ENCODE measurements at places on chromosomes 13 and 19. TPM values are rescaled to one million over a fixed set of nuclear protein-coding genes. Genes with fewer than 3 reads are reported as not detected.
A peak's percentile ranks its signal among the peaks of the same experiment; 100 is the strongest.

GRCh38 chr13:102773441-102774213 is at the start of gene TEX30:
TEX30 (minus strand) TSS chr13:102773786; CDS start chr13:102770026, 3,760 bp downstream.
- DNase-seq, result peak; percentile 75

DNA sequence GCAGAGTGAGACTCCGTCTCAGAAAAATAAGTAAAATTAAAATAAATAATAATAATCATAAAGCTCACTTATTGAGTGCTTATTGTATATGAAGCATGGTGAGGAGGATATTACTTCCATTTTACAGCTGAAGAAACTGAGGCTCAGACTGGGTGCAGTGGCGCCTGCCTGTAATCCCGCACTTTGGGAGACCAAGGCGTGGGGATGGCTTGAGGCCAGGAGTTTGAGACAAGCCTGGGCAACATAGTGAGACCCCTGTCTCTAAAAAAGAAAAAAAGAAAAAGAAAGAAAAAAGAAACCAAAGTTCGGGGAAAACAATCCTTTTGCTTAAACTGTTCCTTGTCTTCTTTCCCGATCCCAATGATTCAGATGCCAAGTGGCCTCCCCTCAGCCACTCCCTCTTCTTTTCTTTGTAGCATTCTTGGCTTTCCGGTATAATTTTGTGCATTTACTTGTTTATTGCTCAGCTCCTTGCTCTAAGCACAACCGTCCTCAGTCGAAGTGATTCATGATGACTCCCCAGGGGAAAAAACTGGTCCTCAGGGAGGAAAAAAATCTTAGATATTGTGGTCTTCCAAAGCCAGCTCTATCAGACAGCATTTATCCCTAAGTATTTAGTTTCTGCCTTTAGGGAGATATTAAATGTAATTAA is 965 bp upstream of the EIF3G start:
- DNase-seq, result peak; percentile 94

Gene ELSPBP1
- total RNA-seq, result not detected

- no peak for DNase-seq
Observed at GRCh38 chr13:109576331-109576813, 210.0 kb downstream of the IRS2 start.

DNA sequence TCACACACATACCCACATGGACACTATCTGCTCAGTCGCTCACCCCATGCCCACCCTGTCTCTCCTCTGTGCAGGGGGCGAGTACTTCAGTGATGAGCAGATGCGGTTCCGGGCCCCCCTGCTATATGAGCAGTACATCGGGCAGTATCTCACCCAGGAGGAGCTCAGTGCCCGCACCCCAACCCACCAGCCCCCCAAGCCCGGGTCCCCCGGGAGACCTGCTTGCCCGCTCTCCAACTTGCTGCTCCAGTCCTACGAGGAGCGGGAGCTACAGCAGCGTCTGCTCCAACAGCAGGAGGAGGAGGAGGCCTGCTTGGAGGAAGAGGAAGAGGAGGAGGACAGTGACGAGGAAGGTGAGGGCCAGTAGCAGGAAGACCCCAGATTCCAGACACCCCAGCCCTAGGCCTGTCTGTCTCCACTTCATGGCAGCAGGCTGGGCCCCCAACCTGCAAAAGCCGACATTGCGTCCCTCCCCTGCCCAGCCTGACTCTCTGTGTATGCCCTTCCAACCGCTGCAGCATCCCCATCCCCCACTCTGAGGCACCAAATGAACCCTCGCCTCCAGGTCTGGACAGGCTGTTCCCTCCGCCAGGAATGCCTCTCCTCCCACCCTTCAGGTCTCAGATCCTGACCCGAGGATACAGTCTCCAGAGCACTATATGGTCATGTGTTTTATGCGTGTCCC is 9.7 kb downstream of the CCDC97 start:
- DNase-seq, result no peak

Gene CD209
- not detected for total RNA-seq

Gene GPATCH1
- total RNA-seq, result 7.8 TPM

All from fibroblast of the aortic adventitia (primary cell).